Stimulated activated CD4-positive, alpha-beta T cell treated with anti-CD3 and anti-CD28 coated beads, Interleukin-12 subunit alpha, Interleukin-12 subunit beta, amount 100 ng/mL, for 4 hours (primary cell): ENCODE measurements at places on chromosomes 16 and 17.

GRCh38 chr16:47571711-47572110 lies 110.6 kb downstream of the PHKB start:
- no peak for DNase-seq

DNA sequence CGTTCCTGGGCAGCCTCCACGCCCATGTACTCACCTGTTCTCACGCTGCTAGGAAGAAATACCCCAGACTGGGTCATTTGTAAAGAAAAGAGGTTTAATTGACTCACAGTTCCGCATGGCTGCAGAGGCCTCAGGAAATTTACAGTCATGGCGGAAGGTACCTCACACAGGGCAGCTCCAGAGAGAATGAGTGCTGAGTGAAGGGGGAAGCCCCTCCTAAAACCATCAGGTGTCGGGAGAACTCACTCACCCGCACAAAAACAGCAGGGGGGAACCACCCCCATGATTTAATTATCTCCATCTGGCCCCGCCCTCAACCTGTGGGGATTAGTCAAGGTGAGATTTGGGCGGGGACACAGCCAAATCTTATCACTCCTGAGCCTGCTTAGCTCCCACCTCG lies 18.2 kb downstream of the RAB40C start:
- DNase-seq: peak; percentile 27

- DNase-seq: no peak
Observed at GRCh38 chr16:14564323-14564722, 65.7 kb downstream of the PARN start.

- DNase-seq: no peak
Observed at GRCh38 chr17:41914358-41914766, 4.4 kb downstream of the ACLY start.

GRCh38 chr16:25027781-25028180 lies 12.6 kb upstream of the ARHGAP17 start:
- DNase-seq: peak; percentile 27

GRCh38 chr16:70715055-70715858 lies 29.4 kb upstream of the MTSS2 start:
- no peak for DNase-seq

- no peak for DNase-seq
Observed at GRCh38 chr16:30004811-30005242, 6.0 kb downstream of the DOC2A start.
